ENCODE measurements at places on chromosomes 2 and 18.

- DNase-seq: no peak
Measured at GRCh38 chr2:2230433-2230817, 100.7 kb downstream of the MYT1L start.

GRCh38 chr2:4635289-4635688 lies 931.9 kb downstream of the DCDC2C start:
- DNase-seq: no peak

DNA sequence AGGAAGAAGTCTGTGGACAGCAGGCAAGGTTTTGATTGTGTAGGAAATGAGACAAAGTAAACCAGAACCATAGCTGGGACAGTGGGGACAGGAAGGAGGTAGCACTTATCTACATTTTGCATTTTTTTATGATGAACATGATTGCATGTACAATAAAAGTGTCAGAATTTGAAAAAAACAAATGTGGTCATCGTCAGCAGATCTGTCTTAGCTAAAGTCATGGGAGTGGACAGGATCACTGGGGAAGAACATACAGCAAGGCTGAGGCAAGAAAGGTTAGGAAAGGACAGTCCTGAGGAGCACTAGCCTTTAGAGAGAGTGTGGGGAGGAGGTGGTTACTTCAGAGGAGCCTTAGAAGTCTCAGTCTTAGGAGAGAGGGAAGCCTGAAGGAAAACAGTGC lies 35.1 kb upstream of the SLC14A2 start:
- no peak for DNase-seq

- DNase-seq: no peak
Measured at GRCh38 chr2:62016957-62017356, 111.5 kb downstream of the COMMD1 start.

GRCh38 chr2:218474527-218474926 lies 55.6 kb downstream of the VIL1 start:
- no peak for DNase-seq

DNA sequence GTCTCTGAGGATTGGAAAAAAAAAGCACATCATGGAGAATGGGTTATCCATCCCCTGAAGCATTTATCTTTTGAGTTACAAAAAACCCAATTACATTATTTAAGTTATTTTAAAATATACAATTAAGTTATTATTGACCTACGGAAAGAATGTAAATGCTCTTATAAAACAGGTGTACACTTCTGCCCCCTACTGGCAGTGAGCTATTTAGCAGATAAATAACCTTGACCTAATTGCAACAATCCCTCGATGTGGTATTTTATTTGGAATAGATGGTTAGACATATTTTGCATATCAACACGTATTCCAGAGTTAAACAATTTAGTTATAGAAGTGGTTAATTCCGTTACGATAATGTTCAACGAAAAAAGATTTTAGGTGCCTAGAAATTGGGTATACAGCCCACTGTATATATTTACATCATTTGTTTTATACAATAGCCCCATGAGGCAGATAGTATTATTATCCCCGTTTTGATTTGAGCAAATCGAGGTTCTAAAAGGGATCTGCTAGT lies 9.1 kb upstream of the DAW1 start:
- no peak for DNase-seq

DNA sequence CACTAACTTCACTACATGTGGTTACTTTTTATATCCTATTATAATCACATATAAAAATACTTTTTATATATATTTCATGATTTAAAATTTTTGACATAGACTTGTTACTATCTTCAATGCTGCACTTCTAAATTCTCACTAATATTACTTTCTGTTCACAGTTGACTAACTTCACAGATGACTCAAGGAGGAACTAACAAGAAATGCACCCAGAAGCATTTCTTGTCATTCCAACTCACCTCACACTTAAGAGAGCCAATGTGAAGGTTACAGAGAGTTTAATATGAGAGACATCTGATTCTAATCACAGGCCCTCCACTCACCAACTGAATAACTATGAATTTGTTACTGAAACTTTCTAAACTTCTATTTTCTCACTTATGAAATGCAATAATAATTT lies 399.8 kb upstream of the SLC8A1 start:
- DNase-seq: no peak

GRCh38 chr2:238711346-238711745 lies 136.5 kb upstream of the TWIST2 start:
- DNase-seq: no peak

DNA sequence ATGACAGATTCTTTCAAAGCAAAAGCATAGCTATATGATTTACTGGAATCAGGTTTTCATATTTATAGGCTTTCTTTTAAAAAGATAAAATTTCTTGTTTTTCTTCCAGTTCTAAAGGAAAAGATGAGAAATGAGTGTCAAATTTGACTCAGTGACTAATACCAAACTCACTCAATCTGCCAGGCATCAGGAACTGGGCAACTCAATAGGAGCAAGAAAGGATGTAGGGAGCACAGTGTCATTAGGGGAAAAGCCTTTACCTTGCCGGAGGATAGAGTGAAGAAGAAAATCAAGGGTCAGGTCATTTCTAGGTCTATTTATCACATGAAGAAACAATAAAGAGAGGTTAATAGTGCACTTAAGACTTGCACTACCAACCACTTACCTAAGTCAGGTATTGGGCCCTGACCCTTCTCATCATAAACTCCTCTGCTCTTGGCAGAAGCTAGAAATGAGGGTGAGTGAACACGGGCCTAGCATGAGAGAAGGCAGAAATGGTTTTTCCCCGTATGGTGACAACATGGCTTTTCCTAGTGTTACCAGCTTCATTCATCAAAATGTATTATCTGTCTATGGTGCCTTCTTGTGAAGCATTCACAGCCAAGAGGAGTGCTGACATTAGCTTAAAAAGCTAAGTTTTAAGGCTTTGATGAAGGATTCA lies 151.0 kb downstream of the ARHGAP15 start:
- DNase-seq: no peak

- no peak for DNase-seq
Measured at GRCh38 chr18:45993438-45993837, 26.3 kb upstream of the EPG5 start.

GRCh38 chr2:101832114-101832513 lies 134.6 kb downstream of the MAP4K4 start:
- no peak for DNase-seq

- DNase-seq: no peak
Measured at GRCh38 chr2:39435741-39436591, 1.1 kb downstream of the MAP4K3 start.

DNA sequence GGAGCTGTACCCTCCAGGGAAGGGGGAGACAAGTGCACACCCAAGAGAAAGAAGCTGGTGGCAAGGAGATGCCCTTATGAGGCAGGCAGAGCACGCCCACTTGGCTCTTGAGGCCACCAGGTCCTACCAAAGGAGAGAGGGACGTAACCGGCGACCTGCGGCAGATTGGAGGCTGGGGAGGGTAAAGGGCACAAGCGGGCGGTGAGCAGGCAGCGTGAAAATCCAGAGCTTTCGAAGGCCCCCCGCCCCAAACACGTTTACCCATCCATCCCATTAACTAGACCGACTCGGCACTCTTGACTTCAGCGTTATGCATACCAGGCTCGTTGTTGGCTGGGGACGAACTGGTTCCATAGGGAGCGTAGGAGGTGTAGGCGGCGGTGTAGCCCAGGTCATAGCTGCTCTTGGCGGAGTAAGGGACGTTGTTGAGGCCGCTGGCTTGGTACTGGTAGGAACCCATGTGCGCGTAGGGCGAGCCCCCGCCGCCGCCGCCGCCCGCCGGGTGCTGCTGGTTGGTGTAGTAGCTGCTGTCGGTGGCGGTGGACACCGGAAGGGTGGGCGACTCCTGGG lies 794 bp downstream of the DLX2 start:
- no peak for DNase-seq

- DNase-seq: no peak
Measured at GRCh38 chr18:66083078-66083477, 332.3 kb downstream of the CDH7 start.

GRCh38 chr2:241036964-241037421 lies 38.6 kb downstream of the SNED1 start:
- no peak for DNase-seq

- DNase-seq: no peak
Measured at GRCh38 chr18:6750411-6750810, 20.9 kb downstream of the ARHGAP28 start.

DNA sequence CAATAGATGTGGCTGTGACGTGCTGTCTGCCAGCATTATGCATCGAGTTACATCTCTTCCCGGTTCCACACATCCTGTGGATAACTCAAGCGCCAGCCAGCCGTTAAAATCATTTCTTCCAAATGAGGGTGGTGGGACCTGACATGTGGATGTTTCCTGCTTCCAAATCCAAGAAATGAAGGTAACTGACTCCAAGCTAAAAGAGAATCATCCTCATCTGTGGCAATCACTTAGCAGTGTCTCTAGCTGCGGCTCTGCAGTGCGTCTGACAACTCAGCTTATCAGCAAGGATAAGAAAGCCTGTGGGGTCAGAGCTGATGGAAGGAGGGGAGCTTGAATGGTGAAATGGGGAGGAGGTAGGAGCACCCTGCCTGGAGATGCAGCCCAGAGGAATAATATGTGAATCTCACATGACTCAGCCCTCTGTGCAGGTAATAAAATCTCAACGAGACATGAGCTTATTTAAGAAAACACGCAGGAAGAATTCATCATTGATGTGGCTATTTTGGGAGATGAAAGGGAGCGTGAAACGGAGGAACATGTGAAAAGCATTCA lies 382.2 kb upstream of the TRIB2 start:
- DNase-seq: no peak

DNA sequence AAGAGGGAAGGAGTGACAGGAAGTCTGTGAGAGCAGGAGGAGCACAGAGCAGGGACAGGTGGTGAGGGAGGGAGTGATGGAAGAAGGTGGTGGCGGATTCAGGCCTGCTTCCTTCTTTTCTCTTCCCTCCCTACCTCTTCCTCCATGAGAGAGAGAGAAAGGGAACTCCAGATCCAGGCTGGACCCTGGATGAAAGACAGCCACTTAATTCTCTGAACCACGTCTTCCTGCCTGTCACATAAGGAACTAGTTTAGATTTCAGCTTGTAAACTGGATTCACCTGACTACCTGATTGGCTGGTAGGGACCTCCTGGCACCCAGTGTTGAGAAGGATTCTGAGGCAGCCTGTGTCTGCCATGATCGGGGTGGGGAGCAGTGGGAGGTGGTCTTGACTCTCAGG lies 48.9 kb downstream of the PAX8 start:
- no peak for DNase-seq

GRCh38 chr2:167489325-167489724 lies 601.0 kb downstream of the XIRP2 start:
- DNase-seq: no peak

GRCh38 chr2:187055463-187055862 lies 206.5 kb upstream of the ZSWIM2 start:
- DNase-seq: no peak

DNA sequence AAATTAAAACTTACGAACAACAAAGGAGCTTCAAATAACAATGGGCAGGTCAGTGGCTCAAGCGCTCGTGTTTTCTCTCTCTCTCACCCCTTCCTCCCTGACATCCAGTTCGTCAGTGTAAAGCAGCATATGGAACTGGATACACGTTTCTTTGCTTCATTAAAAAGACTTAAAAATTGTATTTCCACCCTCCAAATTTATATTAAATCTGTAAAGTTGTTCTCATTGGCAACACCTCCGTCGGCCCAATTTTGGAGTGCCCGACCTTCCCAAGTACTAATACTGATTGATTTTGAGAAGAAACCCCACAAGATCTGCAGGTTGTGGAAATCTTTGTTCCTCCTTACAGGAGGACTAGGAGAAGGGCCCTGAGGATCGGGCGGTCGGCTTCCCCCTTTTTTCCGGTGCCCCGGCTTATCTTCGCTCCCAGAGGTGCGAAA lies 2.2 kb downstream of the TBR1 start:
- no peak for DNase-seq

GRCh38 chr2:54569745-54570301 lies 113.7 kb downstream of the SPTBN1 start:
- DNase-seq: no peak

DNA sequence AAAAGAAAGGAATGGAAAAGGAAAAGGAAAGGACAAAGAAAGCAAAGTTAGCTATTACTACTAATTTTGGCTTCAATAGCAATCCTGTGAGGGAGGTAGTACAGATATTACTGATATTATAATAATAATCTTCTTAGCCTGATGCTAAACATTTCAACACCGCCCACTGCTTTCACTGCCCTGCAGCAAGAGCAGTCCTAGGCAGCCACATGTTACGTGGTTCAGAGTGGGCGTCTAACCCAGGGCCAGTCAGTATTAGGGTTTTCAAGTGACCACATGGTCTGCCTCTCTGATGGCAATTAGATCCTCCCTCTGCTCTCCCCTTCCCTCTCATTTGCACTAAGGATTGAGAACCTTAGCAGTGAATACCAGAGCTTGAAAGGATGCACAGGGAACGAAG lies 83.7 kb upstream of the ZNF397 start:
- DNase-seq: no peak

DNA sequence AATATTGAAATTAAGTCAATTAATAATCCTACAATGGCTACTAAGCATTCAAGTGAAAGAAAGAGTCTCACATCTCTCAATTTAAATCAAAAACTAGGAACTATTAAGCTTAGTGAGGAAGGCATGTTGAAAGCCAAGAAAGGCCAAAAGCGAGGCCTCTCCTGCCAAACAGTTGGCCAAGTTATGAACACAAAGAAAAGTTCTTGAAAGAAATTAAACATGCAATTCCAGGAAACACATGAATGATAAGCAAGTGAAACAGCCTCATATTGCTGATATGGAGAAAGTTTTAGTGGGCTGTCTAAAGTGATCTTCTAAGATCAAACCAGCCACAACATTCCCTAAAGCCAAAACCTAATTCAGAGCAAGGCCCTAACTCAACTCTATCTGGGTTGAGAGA lies 11.8 kb downstream of the RDH14 start:
- no peak for DNase-seq

- DNase-seq: no peak
Measured at GRCh38 chr2:239224955-239225354, 175.9 kb downstream of the HDAC4 start.

GRCh38 chr2:190693533-190694232 lies 44.8 kb downstream of the NAB1 start:
- no peak for DNase-seq

Measured in stimulated activated CD4-positive, alpha-beta T cell treated with anti-CD3 and anti-CD28 coated beads, TNF-alpha, amount 100 ng/mL, for 1 hour (primary cell).